Naive thymus-derived CD4-positive, alpha-beta T cell (primary cell): ENCODE measurements at places on chromosomes 11 and 22. TPM values are rescaled to one million over a fixed set of nuclear protein-coding genes. Genes with fewer than 3 reads are reported as not detected.

C22orf42 gene
- not detected in 2 replicates for total RNA-seq

LIPT2 gene
- 18.2 TPM for total RNA-seq

CCDC89 gene
- total RNA-seq: 0.87 and 1.2 TPM in 2 replicates

PARVA gene
- total RNA-seq: 0.07 TPM in 1 of 2 replicates, not detected in the other

APOA4 gene
- total RNA-seq: not detected

OR51B2 gene
- not detected for total RNA-seq

MS4A15 gene
- total RNA-seq: not detected

SCGB1D2 gene
- total RNA-seq: not detected

OR2AT4 gene
- not detected for total RNA-seq

OR10W1 gene
- total RNA-seq: not detected

FAM83F gene
- 7.2 TPM for total RNA-seq

SLC5A4 gene
- not detected for total RNA-seq

UPK3A gene
- total RNA-seq: not detected

SPON1 gene
- total RNA-seq: 1.6 TPM

A4GALT gene
- not detected for total RNA-seq

CWC15 gene
- 72.8 and 81.5 TPM in 2 replicates for total RNA-seq

UNC93B1 gene
- total RNA-seq: 21.1 TPM

SYT8 gene
- total RNA-seq: not detected

APIP gene
- total RNA-seq: 23.6 and 24.1 TPM in 2 replicates

MPEG1 gene
- total RNA-seq: 5.7 TPM

MMP1 gene
- not detected for total RNA-seq

OR52K1 gene
- not detected for total RNA-seq

GSTT2B gene
- total RNA-seq: not detected

UCP2 gene
- total RNA-seq: 377 and 395 TPM in 2 replicates

TMPRSS5 gene
- 1.5 TPM for total RNA-seq

KDM4E gene
- total RNA-seq: not detected in 2 replicates

UBQLNL gene
- total RNA-seq: 0.53 TPM

MS4A6E gene
- total RNA-seq: not detected in 2 replicates

ZNF280A gene
- not detected for total RNA-seq

PDE2A gene
- total RNA-seq: 0.97 and 0.99 TPM in 2 replicates

CYTH4 gene
- total RNA-seq: 123 and 126 TPM in 2 replicates

DNAJB13 gene
- total RNA-seq: 0.73 TPM

RAB36 gene
- total RNA-seq: 0.10 TPM in 2 replicates

CHRM1 gene
- total RNA-seq: not detected
